Stimulated activated CD8-positive, alpha-beta memory T cell treated with anti-CD3 and anti-CD28 coated beads, Interleukin-15, amount 100 ng/mL, for 4 hours (primary cell): ENCODE measurements at places on chromosomes 11 and 22.

DNA sequence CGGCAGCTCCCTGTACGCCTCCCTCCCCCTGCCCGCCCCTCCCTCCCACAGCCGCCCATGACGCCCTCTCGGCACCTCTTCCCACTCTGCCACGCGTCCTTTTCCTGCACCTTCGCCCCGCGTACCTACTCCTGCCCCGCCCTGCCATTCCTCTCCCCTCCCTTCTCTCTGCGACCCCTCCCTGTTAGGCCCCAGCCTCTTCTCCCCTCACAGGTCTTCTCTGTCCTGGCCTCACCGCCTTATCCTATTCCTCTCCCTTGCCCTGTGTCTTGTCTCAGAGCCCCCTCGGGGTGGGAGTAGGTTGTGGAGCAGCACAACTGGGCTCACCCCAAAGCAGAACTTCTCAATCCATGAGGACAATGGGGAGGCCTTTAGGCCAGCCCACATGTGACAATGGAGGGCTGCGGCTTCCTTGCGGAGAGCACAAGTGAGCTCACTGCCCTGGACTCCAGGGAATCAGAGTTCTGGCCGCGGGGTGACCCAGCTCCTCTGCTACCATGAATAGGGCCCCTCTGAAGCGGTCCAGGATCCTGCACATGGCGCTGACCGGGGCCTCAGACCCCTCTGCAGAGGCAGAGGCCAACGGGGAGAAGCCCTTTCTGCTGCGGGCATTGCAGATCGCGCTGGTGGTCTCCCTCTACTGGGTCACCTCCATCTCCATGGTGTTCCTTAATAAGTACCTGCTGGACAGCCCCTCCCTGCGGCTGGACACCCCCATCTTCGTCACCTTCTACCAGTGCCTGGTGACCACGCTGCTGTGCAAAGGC is 539 bp downstream of the SLC35C1 start:
- no peak for DNase-seq

GRCh38 chr22:20522134-20523004 is 15.0 kb downstream of the MED15 start:
- DNase-seq = no peak

DNA sequence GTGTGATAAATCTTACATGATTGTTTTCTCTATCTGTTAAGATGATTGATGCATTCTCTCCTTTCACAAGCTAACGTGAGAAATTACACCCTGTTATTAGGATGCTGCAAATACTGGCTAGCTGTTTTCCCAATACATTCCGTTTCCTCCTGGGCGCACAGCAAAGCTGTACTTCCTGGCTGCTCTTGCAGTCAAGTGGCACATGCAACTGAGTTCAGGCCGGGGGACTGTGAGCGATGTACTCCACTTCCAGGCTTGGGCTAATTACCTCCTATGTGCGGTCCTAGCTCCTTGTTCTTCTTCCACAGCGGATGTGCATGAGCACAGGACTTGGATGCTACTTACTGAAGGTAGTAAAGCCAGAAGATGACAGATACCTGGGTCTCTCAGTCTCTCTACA is 234.9 kb upstream of the SESN3 start:
- no peak for DNase-seq

- DNase-seq = no peak
These were observed 21.6 kb upstream of the NUP160 start for GRCh38 chr11:47869544-47870393.

DNA sequence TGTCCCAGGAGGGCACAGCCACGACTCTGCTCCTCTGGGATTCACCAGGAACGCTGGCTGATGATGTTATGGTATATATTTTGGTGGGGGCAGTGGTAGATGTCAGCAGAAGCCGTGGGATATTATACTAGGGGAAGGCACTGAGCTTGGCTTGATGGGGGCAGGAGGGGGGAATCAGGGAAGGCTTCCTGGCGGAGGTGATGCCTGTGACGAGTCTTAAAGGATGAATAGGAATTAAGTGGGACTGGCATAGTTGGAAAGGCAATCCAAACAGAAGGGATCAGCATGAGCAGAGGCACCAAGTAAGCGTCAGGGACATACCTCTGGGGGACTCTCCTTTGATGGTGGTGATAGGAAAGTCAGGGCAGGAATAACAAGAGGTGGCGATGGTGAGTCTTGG is 47.6 kb downstream of the TP53I11 start:
- no peak for DNase-seq
